BE2C (cell line): ENCODE measurements at places on chromosomes 16 and 17.
A peak's percentile ranks its signal among the peaks of the same experiment; 100 is the strongest.

DNA sequence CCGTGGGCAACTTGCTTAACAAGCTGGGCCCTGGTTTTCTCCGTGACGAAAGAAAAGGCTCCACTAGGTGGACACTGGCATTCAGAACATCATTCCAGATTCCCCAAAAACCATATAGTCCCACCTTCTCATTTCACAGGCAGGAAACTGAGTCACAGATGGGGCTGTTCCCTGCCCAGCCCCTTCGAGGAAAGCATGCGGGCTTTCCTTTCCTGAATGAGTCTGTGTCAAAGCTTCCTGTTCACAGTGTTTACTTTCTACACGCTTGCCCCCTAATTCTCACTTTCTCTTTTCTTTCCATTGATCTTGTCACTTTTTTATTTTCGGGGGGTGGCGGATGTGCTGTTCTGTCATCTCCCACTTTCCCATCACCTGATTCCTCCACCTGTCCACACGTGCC is 10.3 kb upstream of the LGALS9 start:
- DNase-seq: no peak

DNA sequence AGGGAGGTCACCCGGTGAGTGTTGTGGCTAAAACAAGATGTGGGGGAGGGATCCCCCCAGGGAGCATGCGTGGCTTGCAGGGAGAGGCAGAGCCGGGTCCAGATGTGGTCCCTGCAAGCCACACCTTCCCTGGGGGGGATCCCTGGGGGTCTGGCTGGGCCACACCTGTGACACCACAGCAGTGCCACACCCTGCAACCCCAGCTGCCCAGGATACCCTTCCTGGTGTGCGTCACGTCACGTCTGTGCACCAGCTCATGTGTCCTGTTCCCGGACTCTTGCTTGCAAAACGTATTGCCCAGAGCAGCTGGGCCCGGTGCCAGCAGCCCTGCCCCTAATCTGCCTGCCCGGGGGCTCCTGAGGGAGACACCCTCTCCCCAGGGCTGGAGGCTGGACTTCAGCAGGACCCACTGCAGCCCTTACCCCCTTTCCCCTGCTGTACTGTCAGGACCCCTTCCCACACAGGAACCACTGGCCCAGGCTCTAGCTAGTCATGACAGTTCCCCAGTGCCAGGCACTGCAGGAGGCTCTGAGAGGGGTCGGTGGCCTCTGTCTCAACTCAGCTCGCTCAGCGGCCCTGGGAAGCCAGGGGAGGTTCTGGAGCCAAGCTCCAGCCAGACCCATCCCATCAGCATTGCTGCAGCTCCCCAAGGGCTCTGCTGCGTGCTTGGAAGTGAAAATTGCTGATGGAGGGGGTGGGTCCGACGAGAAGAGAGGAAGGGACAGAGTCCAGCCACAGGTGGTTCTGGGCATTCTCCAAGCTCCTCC is 25.8 kb upstream of the ACSF3 start:
- no peak for DNase-seq

DNA sequence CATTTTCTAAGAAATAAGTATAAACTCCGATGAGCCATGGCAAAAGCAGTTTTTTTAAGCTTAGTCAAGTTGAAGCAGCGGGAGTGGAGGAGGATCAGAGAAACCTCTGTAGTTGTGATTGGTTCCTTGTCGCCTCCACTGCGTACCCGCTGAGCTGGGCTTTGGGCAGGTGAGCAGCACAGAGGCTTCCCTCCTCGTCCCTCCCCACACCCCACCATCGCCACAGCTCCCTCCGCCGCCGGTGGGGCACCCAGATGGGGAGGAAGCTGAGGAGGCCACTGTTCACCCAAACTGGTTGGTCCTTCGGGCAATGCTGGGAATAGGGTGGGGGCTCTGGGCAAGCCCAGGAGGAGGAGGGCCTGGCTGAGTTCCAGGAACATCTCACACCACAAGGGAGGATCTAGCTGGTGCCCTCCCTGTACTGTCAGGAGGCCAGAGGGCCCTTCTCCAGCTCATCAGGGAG is 5.2 kb upstream of the MRPL38 start:
- DNase-seq: peak; percentile 75

DNA sequence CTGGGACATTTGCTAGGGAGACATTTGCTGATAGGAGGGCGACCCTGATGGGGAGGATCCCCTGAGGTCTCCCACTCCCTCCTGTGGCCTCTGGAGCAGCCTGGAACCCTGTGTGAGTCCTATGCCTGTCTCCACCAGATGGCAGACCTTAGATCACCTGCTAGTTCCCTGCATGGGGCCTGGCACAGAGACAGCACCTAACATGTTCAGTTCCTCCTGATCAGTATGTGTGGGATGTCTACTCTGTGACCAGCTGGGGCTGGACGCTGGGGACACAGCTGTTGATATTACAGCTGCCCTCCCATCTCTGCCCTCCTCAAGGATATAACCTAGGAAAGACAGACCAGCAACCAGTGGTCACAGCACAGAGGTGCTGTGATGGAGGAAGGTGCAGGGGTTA is 1.1 kb upstream of the ADCY7 start:
- peak; percentile 49 for DNase-seq

DNA sequence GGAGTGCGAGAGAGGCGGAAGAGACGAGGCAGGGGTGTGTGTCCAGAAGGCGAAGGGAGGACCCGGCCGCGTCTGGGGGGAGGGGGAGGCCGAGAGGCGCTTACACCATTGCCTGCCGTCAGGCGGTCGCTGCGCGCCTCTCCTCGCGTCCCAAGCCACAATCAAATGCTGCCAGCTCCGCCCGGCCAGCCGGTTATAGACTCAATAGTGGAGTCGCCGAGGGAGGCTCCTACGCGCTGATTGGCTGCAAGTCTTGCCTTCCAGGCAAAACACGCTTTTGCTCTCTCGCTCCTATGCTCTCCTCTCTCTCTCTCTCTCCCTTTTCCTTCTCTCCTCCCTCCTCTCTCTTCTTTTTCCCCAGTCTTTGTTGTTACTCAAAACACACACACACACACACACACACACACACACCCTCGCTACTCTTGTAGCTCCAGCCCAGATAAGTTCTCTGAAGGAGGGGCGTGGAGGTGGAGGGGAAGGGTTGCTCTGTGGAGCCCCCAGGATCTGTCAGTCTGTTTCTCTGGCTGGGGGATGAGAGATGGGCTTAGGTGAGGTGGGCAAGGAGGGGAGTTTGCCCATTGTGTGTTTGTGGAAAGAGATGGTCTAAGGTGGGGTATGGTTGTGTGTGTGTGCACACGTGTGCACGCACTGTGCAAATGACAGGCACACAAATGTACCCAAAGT is at the start of gene DLX3:
Gene DLX3 (minus strand): TSS at position 170 of the 684 bp plus-strand sequence. CDS start 226 bp downstream, outside the sequence.
- DNase-seq: peak; percentile 82

DNA sequence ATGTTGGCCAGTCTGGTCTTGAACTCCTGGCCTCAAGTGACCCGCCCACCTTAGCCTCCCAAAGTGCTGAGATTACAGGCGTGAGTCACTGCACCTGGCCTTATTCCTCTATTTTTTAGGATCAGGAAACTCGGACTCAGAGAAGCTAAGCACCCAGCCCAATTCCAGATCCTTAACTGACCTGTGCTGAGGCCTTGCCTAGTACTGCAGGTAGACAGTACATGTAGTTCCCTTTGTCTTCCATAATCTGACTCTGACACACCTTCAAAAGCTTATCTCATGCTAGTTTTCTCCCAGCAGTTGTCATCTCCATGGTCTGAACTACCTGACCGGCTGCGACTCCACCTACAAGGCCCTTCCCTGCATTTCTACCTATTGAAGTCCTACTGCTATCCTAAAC is 65.7 kb upstream of the AXIN2 start:
- DNase-seq: no peak

DNA sequence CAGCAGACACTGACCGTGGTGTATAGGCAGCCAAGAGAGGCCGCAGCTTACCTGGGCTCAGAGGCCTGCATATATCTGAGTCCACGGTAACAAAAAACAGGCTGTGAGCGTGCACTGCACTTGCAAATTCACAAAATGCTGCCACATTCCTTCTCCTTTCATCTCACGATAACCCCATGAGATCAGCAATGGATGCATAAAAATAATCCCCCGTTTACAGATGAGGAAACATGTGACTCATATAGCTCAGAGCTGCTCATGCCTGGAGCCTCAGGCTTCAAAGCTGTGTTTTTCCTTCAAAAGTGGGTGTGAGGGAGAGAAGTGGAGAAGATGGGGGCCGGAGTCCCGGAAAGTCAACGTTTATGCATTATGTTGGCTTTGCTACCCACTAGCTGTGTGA is 118.3 kb upstream of the FOXF1 start:
- DNase-seq: no peak

- DNase-seq: peak; percentile 61
These were observed 1.8 kb downstream of the LCAT start for GRCh38 chr16:67942200-67942509.

DNA sequence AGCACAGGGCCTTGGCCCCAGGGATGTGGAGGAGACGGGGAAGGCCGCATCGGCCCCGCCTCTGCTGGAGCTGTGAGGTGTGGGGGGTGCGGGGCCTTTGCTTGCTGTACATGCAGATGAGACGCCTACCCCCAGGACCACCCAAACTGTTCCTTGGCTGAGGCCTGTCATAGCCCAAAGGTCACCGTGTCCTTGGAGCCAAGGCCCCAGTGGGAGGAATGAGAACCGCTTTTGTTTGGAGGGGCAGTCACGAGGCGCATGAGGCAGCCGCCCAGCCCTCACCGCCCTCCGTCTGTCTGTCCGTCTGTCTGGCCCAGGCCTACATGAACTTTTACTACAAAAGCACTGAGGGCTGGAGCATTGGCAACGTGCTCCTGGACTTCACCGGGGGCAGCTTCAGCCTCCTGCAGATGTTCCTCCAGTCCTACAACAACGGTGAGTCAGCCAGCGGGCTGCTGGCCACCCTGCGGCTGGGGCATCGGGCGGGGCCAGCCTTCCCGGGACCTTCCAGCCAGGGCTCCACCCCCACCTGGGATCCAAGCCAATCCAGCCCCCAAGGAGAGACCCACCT is 8.8 kb downstream of the TAX1BP3 start:
- DNase-seq: no peak

- no peak for DNase-seq
These were observed 55.4 kb downstream of the IRX6 start for GRCh38 chr16:55379371-55379770.

DNA sequence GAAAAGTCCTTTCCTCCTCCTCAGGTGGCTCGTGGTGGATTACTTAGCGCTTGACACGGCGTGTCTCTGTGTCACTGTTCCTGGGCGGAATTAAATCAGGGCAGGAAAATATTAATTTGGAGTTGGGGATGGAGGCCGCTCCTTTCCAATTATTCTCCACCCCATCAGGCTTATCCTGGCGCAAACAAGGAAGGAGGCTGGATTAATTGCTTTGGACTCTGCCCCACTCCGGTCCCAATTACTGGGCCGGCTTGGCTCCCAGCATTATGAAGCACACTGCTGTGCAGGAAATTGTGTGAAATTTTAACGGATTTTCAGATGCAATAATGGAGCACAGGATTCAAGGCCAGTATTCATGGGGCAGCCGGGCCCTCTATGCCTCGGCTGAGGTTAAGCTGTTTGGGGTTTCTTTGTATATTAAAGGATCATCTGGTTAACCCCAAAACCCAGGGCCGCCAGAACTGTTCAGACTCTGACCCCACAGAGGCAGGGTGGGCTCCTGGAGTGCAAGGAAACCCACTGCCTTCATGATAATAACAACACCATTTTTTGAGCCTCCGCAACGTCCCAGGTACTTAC is 87.8 kb downstream of the MRM1 start:
- no peak for DNase-seq

DNA sequence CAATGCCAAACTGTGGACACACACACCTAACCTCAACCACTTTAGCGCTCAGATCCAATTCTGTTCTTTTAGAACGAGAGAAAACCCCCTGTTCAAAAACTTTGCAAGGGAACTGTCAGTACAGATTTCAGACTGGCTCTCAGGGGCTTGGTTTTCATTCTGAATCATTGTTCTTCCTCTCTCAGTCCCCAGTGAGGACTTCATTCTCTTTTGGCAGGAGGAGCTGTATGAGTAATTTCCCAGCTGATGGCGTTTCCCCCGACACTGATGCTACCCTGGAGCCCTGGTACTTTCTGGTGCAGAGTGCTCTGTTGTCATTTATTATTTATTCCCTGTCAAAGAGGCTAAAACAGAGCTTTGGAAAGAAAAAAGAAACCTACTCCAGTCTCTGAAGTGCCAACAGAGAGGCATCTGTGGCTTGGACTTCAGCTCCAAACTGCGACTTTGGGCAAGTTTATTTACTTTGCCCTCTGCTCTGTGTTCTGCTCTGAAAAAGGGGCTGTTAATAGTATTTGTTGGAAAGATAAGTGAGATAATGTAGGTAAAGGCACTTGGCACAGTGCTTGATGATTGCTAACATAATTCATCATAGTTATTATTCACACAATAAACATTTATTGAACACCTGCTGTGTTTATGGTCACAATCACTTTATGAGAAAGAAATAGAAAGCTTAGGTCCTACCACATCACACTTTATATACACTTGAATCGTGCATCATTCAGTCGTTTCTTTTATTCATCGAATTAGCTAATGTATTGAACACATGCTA is 28.3 kb downstream of the ETV4 start:
- no peak for DNase-seq

GRCh38 chr17:44924107-44924544 is 8.8 kb upstream of the GFAP start:
- DNase-seq: peak; percentile 11

GRCh38 chr16:54977211-54977610 is 46.5 kb downstream of the IRX5 start:
- DNase-seq: no peak

- no peak for DNase-seq
These were observed 634.8 kb downstream of the KCNJ2 start for GRCh38 chr17:70804161-70804560.

GRCh38 chr17:65156835-65157565 is 19.8 kb downstream of the RGS9 start:
- no peak for DNase-seq

DNA sequence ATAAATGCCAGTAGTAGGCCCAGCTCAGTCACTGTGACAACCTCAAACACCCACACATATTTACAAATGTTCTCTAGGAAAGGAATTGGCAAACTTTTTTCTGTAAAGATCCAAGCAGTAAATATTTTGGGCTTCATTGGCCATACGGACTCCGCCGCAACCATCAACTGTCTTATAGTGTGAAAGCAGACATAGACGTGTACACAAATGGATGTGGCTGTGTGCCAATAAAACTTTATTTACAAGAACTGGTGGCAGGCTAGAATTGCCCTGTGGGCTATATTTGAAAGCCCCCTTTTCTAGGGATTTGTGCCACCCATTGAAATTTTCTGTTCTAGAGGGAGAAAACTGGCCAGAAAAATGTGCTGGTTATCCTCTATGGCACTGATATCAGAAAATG is 683.8 kb upstream of the EEF2KMT start:
- DNase-seq: no peak

DNA sequence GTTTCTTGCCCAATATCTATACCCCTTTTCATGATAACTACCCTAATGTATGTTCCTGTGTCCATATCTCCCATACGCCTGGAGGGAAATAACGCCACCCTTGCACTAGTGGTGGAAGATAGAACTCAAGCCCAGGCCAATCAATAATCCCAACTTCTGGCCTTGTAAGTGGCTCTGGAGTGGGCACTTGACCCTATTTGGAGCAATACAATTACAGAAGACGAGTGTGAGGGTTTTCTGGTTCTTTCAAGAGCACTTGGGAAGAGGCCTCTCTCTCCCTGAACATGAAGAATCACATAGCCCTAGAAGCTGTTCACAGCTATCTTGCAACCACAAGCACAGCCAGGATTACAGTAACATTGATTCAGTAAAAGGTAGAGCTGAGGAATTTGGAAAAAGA is 217.9 kb downstream of the RAB11FIP4 start:
- DNase-seq: no peak
